ENCODE measurements at places on chromosomes 1 and 21.

GRCh38 chr1:234607109-234608024 lies 2.6 kb downstream of the IRF2BP2 start:
- DNase-seq, result peak; percentile 43

DNA sequence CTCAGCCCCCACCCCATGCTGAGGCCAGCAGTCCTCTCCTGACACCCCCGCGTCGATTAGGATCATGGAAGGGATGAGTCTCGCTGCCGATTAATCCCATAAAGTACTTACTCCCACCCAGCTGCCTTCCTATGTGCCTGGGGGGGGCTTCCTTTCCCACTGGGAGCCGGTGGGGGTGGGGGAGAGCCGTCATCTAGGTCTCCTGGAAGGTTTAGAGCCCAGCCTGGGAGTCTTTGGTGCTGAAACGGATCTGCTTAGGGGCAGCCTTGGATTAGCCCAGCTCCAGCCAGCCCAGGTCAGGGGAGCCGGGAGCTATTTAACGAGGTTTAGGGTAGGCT lies 9.8 kb downstream of the SAMD11 start:
- DNase-seq, result no peak

DNA sequence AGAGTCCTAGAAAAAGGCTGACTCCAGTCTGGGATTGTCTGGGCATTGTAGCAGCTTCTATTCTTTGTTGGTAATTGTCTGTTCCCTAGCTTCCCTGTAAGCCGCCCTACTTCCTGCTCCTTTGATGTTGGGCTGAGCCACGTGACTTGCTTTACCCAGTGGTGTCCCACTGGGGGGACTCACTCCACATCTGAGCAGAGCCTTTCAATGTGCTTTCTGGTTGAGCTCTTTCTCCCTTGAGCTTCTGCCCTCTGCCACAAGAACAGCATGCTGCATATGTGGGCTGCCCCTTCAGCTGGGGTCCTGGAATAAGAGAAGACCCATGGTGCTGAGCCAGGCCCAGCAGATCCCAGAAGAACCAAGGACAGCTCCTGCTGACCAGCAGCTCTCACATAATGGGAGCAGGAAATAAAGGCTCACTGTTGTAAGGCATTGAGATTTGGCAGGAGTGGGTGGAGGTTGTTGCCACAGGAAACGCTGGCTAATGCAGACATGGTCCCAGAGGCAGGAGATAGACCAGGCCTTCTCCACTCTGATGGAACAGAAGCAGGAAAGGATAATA lies 276.3 kb upstream of the GJB5 start:
- DNase-seq, result no peak

- DNase-seq, result no peak
Observed at GRCh38 chr21:16117331-16117730, 387.5 kb downstream of the USP25 start.

DNA sequence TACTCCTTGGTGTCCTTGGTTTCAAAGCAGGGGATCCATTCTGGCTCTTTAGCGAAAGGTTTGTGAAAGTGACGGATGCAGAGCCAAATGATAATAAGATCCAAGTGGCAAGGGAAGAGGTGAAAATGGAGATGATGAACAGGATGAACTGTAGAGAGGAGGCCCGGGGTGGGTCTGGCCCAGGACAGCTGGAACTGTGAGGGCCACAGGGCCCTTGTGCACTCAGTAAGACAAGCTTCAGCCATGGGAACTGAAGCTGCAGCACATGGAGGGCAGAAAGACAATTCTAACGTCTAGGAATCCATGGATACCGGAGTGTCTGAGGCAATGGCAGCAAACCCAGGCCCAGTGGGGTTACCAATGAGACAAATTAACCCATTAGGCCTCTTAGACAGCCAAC lies 4.8 kb downstream of the KCNA2 start:
- DNase-seq, result no peak

GRCh38 chr1:66831529-66832239 lies 30.6 kb upstream of the INSL5 start:
- DNase-seq, result no peak

- no peak for DNase-seq
Observed at GRCh38 chr1:53107570-53108322, 34.7 kb downstream of the SLC1A7 start.

- DNase-seq, result peak; percentile 41
Observed at GRCh38 chr1:205319081-205320018, 2.2 kb downstream of the NUAK2 start.

GRCh38 chr1:234975941-234976860 lies 152.4 kb downstream of the TOMM20 start:
- no peak for DNase-seq

GRCh38 chr1:204480515-204480914 lies 14.1 kb downstream of the PIK3C2B start:
- DNase-seq, result peak; percentile 16

GRCh38 chr1:63982201-63982600 lies 208.4 kb downstream of the ROR1 start:
- DNase-seq, result no peak

DNA sequence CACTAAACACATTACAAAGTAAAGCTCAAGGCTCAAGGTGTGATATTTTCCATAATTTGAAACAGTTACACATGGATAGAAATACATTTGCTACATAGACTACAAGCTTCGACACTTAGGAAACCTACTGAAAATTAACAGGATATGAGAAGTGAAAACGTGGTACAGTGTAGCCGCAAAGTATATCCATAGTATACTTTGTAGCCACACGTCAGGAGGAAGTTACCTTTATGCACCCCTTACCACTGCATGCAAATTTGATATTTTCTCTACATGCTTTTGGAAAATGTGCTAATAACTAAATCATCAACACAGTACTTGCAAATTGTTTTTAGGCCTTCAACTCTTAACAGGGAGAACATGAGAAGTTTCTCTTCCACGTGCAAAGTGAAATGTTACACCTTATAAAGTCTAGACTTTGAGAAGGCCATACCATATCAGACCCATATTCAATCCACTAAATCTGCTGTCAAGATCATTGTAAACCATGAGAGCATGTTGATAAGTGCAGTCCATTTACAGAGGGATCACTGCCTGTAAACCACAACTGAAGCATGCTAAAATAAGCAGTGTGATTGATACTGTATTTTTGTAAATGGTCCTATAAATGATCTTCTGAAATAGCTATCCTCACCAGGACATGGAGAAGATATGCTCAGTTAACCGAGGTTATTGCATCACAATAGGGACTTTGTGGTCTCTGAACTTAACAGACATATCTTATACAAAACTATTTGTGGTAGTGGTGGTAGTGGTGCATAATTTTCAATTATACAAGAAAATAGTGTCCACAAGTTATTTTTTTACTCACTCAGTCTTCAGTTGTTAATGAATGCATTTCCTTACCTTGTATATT lies 64.7 kb downstream of the VAV3 start:
- DNase-seq, result no peak

DNA sequence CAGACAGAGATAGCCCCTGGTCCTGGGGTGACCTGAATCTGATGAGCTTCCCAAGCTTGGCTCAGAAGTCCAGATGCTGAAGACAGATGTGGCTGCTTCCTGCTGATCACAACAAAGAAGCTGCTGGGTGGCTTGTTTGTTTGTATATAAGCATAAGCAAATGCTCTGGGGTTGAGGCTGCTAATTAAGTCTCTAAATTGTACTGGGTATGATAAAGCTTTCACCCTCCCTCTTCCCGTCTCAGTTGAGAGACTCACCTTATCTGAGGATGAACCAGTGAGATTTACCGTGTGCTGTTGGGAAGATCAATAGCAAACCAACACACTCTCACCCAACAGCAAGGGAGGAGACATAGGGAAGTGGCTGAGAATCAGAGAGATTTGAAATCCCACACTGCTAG lies 42.0 kb downstream of the DAB1 start:
- no peak for DNase-seq

DNA sequence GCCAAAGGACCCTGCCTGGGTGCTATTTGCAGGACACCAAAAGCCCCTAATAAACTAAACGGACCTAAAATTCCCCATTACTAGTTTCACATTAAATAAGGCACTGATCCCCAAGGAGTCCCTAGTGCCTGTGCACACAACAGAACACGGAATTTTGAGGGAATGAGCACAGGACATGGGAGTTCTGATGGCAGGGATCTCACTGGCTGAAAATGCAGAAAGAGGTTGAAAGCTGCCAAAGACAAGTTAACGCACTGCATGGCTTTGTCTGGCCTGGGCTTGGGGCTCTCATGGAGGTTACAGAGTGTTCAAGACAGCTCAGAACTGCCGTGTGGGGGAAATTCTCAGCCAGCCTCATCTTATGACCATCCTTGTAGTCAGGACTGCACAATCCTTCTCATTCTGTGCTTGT lies 15.6 kb upstream of the ATP1B1 start:
- no peak for DNase-seq

DNA sequence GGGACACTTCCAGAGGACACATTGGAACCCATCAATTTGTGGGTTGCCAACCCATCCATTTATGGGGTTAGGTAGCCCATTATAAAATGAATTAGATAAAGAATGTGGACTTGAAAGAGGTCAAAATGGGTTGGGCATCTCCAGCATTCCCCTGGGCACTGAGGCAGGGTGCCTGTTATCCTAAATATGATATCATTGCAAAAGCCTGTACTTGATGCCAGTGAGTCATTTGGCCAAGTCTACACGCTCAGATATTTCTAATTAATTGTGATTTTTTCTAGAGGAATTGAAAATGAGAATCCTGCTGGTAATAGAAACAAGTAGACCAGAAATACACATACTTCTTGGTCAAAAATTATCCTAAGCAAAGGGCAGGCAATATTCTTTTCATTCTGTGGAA lies 21.9 kb upstream of the NBL1 start:
- no peak for DNase-seq

DNA sequence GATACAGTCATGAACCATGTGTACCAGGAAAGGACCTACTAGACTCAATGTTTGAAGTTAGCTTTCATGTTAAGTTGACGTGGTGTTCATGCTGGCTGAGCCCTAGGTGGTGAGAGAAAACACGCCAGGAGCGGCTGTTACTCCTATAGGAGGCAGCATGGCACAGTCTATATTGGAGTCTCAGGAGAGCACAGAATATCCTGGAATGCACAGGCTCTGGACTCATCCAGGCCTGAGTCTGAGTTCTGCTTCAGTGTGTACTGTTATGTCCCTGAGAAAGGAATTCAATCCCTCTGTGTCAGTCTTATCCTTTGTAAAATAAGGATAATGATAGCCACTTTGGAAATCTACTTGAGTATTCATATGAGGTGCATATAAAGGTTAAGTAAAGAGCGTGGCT lies 41.2 kb downstream of the DPT start:
- no peak for DNase-seq

GRCh38 chr1:52142220-52143183 lies 613 bp downstream of the ZFYVE9 start:
- DNase-seq, result peak; percentile 11

DNA sequence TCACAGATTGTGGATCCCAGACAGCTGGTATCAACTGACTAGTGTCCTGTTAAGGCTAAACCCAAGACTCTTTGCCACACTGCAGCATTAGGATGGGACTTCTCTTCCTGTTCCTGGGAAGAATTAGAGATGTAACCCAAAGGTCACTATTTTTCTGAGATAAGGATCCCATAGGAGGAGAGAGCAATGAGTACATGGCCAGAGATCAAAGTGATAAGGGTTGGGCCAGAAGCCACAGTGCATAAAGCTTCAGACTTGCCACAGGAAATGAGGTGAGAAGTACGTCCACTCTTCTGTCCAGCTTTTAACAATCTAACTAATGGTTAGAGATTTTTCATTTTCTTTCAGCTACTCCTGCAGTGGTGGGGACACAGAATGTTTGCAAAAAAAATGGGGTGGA lies at the start of gene HSD3B1:
TSS of gene HSD3B1 (plus strand) at position 270 of the 400 bp plus-strand sequence. CDS start 267 bp downstream, outside the sequence.
- no peak for DNase-seq

DNA sequence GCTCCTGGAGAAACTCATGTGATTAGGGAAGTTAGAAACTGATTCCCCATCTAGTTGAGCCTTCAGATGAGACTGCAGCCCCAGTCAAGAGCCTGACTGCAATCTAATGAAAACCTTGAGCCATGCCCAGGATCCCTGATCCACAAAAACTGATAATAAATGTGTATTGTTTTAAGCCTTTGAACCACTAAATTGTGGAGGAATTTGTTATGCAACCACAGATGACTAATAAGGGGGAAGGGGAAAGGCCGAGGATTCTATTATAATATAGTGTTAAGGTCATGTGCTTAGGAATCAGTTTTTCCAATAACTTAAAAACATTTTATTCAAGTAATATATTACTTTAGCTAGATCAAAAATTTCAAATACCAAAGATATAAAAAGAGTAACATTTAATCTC lies 52.8 kb upstream of the USP25 start:
- no peak for DNase-seq

DNA sequence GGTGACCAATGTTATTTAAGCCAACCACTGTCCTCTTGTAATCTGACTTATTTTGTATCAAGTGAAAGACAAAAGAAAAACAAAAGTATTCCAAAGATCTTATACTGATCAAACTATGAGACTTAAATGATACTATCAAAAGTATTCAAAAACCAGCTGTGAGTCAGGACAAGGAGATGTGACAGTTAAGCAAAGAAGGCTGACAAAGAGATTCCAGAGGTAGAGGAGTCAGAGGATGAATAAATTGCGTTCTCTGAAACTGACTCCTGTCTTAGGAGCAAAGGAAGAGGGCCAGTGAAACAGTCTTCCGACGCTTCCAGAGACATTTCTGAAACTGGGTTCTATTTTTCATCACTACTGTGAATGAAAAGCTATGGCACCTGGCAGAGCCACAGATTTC lies 20.9 kb downstream of the TMEM50B start:
- no peak for DNase-seq

DNA sequence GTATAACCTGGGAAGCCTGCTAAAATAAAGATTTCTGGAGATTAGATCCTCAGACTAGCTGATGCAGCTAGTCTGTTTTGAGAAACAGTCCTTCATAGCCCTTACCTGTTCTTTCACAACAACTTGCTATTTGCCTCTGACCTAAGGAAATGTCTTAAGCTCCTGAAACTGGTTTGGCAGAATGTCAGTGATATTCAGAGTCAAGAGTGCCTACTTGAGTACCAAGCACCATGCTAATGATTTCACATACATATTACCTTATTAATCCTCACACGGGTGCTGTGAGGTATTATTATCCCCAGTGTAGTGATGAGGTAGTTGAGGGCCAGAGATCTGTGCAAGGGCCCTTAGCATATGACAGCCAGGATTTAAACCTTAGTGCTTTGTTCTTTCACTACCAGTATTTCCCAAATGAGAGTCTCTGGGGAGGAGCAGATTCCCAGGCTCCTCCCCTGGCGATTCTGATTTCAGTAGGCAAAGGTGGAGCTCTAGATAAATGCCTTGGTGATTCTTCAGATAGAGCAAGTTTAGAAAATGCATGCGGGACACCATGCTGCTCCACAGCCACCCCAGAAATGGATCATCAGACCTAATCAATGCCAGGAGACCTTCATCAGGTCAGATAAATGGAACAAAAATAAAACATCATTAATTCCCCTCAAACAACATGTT lies 47.4 kb upstream of the WNT2B start:
- DNase-seq, result no peak

DNA sequence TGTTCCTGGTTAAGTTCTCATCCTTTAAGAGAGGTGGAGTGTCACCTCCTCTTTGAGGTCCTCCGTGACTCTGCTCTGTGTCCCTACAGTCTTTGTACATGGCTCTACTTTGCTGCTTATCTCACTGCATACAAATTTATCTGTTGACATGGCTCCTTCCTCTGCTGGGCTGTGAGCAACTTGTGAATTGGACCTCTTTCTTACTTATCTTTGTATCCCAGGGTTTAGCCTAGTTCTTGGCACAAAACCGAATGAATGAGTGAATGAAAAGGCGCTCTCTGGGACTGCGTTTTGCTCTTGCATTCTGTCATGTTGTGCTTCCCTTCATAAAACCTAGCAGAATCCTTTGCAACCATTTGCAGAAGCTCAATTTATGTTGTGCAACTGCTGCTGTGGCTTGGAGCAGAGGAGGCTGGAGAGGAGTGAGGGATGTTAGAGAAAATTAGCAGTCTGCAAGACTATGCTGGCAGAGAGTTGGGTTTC lies 12.4 kb downstream of the SLC26A9 start:
- no peak for DNase-seq

- DNase-seq, result no peak
Observed at GRCh38 chr1:35560256-35561225, 2.9 kb downstream of the NCDN start.
